Fibroblast of the aortic adventitia (primary cell): ENCODE measurements at places on chromosomes 4 and X. TPM values are rescaled to one million over a fixed set of nuclear protein-coding genes. Genes with fewer than 3 reads are reported as not detected.

The ABLIM2 gene
- under 0.01 TPM in 1 of 2 replicates, not detected in the other for total RNA-seq

DNA sequence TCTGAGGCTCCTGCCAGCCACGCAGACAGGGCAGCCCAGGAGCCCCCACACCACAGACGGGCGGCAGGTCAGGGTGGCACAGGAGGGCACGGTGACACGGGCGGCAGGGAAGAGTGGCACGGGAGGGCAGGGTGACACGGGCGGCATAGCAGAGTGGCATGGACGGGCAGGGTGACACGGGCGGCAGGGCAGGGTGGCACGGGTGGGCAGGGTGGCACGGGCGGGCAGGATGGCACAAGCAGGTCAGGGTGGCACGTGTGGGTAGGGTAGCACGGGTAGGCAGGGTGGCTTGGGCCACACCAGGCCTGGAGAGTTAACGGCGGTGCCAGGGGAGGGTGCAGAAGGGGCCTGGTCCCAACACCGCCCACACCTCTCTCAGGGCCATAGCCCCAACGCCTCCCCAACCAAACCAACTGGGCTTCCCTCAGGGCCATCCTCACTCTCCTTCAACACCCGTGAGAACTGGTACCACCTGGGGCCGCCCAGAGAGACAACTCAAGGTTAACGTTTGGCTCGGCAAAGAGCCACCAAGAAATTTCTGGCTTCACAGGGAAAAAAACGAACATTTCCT is 3.4 kb downstream of the CTBP1 start:
- no peak for DNase-seq

DNA sequence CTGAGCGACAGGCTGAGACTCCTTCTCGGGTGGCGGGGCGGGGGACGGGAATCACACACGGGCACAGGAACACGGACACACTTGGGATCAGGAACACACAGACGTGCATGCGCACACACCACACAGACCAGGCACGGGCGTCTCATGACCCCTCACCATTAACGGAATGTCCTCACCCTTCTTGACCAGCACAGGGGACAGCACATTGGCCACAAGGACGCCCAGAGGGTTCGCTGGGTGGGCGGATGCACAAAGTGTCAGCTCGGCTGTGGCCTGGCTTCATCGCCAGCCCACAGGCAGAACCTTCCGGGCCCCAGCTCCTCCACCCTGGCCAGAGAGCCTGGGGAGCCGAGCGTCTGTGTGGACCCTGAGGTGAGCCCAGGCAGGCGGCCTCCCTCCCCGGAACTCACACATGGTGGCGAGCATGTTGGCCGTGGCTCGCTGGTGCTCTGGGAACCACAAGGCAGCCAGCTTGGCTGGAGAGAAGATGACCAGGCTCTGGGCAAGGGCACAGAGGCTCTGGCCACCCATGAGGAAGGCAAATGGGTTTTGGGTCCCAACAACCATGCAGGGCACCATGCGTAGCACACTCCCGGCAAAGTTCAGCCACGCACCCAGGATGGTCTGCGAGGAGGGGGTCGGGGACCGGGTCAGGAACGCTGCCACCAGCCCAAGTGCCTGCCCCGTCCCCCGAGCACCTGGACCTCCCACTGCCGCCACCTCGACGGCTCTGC is 3.1 kb downstream of the SLC49A3 start:
- DNase-seq: no peak

The ADH1C gene
- total RNA-seq: 1.4 and 24.3 TPM in 2 replicates

DNA sequence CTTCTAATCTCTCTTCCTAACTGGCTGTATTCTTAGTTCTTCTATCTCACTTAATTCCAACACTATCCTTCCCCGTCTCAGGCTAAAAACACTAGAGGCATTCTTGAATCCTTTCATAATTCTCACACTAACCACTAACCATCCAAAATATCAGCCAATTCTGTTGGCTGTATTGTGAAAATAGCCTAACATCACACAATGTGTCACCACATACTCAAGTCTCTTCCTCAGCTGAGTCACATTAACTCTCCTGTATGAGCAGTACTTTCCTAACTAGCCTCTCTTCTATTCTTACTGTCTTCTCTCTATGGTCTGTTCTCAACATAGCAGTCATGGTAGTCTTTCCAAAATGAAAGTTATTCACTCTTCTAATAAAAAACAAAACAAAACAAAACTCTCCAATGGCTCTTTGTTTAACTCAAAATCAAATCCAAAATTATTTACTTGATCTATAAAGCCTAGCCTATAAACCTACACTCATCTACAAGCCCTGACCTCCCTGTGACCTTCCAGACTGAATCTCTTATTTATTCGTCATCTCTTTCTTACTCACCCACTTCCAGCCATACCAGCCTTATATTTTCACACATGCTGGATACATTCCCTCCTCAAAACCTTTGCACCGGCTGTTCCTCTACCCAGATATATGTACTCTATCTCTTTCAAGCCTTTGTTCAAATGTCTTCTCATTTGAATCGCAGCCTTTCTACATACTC is 445.9 kb downstream of the TLL1 start:
- peak; percentile 72 for DNase-seq

The MAPK10 gene
- 48.2 and 69.6 TPM in 2 replicates for total RNA-seq

The BGN gene
- 12.3 and 133 TPM in 2 replicates for total RNA-seq

GRCh38 chr4:2482693-2483092 is 13.8 kb downstream of the RNF4 start:
- DNase-seq: peak; percentile 79
